AG08395 (cell line): ENCODE measurements at places on chromosomes 16 and 17.

DNA sequence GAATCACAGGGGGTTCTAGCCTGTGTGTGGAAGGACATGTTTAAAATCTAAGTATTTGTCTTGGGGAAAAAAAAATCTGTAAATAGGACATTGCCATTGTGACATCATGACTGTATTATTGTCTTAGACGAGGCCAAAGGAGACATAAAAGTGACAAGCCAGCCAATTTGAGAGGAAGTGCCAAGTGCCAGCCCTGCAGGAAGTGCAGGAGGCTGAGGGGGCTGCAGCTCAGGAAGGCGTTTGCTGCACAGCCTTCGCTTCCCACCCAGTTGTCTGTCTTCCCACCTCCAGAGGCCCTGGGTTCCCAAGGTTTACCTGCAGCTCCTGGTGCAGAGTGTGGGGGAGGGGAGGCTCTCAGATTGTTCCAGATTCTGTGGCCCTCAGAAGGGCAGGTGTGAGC lies 1.3 kb downstream of the ADCY7 start:
- no peak for DNase-seq

GRCh38 chr17:79793924-79794304 lies 3.0 kb downstream of the CBX8 start:
- DNase-seq = peak; percentile 66

DNA sequence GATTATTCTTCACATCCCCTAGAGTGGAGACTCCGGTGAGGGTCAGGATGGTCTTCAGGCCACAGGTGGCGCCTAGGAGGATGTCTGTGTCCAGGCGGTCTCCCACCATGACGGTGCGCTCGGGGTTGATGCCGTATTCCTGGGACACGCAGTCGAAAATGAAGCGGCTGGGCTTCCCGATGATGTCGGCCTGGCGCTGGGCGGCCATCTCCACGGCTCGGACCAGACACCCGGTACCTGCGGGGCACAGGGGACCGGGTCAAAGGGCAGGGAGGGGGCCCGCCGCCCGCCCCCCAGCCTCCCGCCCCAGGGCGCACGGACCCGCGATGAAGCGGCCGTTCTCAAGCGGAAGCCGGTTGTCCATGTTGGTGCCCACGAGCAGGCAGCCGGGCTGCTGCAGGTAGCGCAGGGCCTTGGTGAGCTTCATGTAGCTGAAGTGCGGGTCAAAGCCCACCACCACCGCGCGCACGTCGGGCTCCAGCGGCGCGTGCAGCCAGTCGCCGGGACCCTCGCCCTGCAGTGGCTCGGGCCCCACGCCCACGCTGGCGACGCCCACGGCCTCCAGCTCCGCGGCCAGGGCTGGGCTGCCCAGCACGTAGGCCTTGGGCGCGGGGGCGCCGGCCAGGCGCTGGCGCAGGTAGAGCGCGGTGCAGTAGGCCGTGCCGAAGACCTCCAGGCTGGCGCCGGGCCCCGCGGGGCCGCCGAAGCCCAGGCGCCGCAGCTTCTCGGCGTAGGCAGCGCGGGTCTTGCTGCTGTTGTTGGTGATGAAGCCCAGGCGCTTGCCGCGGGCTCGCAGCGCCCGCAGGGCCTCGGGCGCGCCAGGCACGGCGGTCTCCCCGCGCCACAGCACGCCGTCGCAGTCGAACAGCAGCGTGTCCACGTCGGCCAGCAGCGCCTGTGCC lies 572 bp downstream of the PGP start:
- DNase-seq = no peak

DNA sequence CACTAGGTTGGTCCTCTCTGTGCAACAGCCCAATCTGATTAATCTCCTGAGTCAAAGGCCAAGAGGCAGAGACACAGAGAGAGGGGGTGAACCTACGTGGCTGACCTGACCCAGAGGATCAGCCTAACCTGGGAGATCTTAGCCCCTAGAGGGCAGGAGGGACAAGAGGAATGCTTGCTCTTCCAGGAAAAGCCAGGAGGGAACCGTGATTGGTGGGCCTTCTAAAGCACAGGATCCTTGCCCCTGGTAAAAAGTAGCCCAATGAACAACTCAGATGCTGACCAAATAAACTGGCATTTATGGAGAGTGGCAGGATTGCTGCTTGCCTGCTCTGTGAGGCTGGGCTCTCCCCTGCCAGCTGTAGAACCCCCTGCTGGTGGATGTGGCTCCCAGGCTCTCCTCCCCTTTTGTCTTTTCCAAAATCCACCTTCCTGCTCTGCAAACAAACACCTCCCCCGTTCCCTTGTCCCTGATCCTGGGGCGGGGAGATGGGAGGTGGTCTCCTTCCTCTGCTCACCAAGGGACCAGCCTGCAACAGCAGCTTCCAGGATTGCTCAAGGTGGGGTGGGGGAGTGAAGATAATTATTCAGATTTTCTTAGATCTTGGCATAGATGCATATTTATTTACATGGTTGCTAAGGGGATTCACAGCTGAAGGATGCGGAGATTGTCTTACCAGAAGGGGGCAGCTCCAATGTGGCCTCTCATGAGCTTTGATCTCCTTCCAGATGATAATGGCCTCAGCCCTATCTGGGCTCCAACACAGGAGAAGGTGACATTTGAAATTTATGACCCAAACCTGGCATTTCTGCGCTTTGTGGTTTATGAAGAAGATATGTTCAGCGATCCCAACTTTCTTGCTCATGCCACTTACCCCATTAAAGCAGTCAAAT lies 71.9 kb downstream of the SDR42E1 start:
- DNase-seq = no peak

DNA sequence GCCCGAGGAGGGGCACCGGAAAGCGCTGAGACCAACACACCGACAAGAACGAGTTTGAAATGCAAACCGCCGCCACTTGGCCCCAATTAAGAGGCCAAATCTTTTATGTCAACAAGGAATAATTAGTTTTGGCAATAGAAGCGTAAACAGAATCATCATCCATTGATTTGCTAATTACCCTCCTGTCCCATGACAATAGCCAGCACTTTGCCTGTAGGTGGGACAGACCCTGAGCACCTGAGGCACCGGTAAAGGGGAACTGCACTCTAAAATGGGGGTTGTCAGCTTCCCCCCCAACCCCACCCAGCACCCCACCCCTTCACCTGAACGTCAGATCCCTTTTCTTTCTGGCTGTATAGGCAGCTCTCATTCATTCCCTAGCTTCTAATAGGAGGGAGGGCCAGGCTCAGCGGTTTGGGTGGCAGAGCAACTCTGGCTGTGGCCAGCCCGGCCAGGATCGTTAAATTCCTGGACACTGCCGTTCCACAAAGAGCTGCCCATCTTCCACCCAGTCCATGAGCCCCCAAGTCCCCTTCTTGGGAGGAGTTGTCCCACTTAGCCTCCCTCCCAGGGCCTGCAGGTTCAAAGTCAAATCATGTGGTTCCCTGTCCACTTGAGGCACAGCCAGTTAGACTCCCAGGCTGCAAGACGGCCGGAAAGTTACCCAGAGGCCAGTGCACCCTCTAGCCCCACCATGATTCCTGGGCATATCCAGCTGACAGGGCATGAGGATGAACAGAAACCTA lies 45.8 kb downstream of the WNT3 start:
- DNase-seq = no peak

DNA sequence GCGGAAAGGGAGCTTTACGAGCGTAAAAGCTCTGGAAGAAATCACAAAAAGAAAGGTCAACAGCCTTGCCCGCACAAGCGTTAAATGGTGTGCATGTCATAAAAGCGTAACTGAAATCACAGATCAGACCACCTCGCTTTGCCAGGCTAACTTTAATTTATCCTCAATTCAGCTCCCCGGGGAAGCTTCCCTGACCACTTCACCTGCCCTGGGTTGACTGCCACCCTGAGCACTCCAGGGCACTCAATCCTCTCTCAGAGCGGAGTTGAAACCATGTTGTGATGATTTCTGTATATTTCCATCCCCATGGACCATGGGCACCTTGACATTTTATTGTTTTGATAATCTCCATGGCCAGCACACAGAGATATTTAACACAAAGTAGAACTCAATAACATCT lies 16.1 kb upstream of the NAGS start:
- DNase-seq = no peak

GRCh38 chr17:63786971-63787711 lies 13.2 kb downstream of the DDX42 start:
- DNase-seq = no peak

- no peak for DNase-seq
Measured at GRCh38 chr16:337975-338575, 14.4 kb downstream of the AXIN1 start.

GRCh38 chr16:64121473-64121872 lies 1000.4 kb downstream of the CDH11 start:
- DNase-seq = peak; percentile 11

DNA sequence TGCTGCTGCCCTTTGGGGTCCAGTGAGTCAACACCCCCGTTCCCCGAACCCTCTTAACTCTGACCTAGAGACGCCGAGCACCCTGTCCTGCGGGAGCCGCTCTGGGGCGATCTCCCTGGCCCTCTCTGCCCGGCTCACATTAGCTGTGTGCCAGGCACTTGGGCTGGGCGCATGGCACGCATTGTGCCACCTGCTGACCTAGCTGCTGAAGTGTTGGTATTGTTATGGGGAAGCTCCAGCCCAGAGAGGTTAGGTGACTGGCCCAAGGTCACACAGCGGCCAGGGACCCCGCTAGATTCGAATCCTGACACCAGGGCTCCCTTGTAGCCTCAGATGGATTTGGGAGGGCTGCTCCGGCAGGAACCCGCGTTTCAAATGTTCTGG lies 1.1 kb downstream of the HSD17B1 start:
- DNase-seq = no peak

DNA sequence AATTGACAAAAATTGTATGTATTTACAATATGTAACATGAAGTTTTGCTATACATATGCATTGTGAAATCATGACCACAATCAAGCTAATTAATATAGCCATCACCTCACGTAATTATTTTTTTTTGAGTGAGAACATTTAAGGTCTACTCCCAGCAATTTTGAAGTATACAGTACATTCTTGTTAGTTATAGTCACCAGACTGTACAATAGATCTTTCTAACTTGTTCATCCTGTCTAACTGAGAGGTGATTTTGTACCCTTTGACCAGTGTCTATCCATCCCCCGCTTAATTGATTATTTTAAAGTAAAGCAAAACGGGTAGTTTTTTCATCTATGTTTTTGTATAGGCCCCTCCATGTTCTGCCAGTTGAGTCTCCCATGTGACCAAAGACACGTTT lies 30.3 kb downstream of the NTN1 start:
- DNase-seq = no peak

GRCh38 chr16:80077696-80078095 lies 463.1 kb upstream of the DYNLRB2 start:
- DNase-seq = no peak

- DNase-seq = no peak
Measured at GRCh38 chr17:82888583-82889495, 49.0 kb upstream of the ZNF750 start.

GRCh38 chr17:79006794-79007503 lies 2.6 kb downstream of the CANT1 start:
- DNase-seq = no peak

GRCh38 chr17:12507026-12507595 lies 158.6 kb upstream of the MYOCD start:
- no peak for DNase-seq

- DNase-seq = no peak
Measured at GRCh38 chr17:19359151-19359550, 3.4 kb downstream of the B9D1 start.

DNA sequence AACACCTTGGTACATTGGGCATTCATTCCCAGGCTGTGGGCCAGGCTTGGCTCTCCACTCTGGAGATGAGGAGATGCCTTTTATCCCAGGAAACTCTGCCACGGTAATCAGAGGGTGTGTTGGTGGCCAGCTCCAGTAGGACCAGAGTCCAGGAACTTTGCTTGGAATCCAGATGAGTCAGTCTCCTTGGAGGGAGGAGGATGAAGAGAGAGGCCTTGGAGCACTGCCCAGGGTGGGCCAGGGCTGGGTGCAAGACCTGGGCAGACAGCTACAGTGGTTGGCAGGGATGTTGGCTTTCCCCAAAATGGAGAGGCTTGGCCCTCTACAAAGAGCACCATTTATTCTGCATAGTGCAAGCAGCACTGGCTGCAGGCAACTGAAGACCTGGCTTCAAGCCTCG lies 209.0 kb downstream of the RGS9 start:
- DNase-seq = no peak

DNA sequence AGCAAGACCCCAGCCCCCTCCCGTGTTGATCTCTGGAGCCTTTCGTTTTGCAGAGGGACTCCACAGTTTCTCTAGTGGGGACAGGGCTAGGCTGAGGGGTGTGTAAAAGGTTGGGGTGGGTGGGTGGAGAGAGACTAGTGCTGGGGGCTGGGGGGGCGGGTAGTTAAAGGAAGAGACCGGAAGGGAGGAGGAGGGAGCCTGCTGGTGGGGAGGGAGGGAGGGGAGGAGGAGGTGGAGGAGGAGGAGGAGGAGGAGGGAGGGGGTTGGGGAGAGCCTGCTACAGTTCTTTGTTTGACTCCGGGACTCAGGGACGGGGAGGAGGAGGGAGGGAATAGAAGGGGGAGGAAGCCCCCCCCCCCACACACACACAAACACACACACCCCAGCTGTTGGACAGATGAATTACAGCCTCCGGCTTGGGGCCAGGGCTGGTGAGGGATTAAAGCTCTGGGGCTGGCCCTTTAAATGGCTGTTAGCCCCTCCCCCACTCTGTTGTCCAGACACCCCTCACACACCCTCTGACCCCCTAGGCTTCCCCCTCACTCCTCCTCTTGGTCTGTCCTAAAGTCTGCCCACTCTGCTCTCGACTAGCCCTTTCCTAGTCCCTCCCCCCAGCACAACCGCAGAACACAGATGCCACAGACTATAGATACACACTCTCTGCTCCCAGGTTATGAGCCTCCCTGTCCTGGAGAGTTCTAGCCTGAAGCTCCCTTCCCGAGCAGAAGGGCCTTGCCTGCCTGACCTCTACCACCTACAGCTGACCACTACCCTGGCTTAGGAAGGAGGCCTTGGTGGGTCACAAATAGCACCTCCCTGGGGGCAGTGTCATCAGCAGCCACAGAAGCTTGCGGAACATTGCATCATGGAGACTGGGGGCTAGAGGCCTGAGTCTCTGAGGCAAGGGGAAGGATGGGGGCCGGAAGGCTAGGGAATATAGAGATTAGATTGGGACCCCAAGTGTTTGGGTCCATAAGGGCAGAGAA lies 4.4 kb downstream of the KDM6B start:
- DNase-seq = no peak

GRCh38 chr16:89909777-89910716 lies 8.6 kb upstream of the MC1R start:
- peak; percentile 88 for DNase-seq

- no peak for DNase-seq
Measured at GRCh38 chr16:52709306-52709705, 162.4 kb upstream of the TOX3 start.

DNA sequence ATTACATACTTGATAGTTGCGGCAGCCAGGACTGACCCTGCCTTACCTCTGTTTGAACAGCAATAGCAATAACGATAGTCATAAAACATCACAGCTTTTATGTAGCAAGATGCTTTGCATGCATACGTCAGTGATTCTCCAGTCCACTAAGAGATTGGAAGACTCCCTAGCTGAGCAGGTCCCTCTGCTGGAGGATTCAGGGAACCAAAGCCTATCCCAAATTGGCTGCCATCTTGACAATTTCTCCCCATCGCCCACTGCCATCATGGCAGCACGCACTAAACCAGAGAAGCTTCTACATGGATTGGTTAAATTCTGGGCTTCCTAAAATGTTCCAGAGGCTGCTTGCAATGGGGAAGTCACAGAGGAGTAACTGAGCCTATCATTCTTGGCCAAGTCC lies 360.6 kb upstream of the XYLT1 start:
- no peak for DNase-seq
